ENCODE measurements at places on chromosomes 6 and 20.

GRCh38 chr6:54282186-54282585 lies 26.1 kb upstream of the TINAG start:
- peak; percentile 40 for DNase-seq

DNA sequence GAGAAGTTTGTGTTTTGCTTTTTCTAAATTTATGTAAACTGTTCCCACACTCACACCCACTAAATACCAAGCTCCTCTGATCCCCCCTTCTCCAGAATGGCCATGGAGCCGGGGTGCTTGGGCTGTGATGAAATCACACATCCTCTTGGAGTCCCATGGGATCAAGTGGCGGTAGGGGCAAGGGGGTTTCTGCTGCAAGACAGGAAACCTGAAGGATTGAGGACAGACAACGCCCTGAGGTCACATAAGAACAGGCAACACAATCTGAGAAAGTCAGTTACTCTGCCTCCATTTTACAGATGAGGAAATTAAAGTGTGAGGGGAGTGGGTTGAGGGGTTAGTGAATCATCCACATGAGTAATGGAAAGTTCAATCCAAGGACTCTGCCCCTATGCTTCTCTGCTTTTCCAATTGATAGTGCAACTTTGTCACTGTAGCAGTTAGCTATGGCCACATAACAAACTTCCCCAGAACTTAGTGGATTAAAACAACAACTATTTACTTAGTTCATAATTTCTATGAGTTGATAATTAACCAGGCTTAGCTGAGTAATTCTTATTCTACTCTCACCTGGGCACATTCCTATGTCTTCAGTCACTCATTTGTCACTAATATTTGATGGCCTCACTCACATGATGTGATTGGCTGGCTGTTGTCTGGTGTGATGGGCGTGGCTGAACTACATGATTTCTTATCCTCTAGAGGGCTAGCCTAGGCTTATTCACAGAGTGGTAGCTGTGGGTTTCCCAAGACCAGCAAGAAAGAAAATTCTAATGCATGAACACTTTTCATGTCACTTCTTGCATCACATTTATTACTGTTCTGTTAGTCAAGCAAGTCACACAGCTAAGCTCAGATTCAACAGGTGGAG lies 311.1 kb upstream of the RNF24 start:
- no peak for DNase-seq

GRCh38 chr20:10550204-10551118 lies 115.4 kb downstream of the SLX4IP start:
- DNase-seq = no peak

DNA sequence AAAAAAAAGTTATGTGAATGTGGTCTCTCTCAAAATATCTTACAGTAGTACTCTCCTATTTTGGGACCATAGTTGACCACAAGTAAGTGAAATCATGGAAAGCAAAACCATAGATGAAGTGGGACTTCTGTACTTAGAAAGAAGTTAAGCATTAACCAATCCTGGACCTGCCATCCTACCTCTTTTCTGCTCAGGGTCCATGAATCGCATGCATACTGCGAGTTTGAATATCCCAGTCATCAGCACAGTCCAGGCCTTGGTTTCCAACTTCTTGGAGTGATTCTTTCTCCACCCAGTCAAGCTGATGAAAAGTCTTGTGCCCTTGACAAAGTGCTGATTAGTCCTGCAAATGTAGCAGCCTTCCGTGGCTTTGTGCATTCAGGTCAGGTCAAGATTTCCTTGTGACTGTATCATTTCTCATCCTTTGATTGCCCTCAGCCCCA lies 46.0 kb downstream of the RNF217 start:
- no peak for DNase-seq

DNA sequence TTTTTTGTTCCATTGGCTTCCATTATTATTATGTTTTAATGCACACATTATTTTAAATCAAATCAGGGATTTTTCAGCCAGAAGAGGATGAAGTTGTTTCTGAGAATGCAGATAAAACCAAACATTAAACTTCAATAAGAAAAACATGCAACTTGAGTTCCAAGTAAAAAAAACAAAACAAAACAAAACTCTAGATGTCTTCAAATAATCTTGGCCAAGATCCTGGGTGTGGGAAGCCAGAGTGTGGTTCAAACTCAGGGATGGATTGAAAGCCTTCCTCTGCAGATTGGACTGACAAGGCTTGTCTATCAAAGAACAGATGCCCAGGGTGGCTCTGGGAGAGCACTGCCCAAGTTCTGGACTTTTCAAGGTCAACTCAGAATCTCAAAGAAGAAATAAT lies 134.1 kb downstream of the LCA5 start:
- no peak for DNase-seq

DNA sequence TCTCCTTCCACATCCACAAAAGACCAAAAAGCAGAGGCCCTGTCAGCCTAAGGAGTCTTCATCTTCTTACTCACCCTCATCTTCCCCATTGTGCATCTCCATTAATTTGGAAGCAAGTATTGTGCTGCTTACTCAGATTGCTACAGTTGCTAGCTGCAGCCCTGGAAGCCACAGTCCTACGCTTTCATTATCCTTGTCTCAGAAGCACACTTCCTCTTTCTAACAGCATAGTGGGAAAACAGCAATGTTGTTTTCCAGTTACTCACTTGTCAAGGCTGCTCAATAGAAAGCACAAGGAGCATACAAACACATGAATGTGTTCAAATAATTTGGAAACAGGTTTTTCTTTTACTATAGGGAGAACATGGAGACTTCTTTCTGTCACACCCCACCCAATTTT lies 76.6 kb upstream of the RBM24 start:
- DNase-seq = no peak

GRCh38 chr6:125197795-125198269 lies 44.3 kb downstream of the TPD52L1 start:
- peak; percentile 79 for DNase-seq

DNA sequence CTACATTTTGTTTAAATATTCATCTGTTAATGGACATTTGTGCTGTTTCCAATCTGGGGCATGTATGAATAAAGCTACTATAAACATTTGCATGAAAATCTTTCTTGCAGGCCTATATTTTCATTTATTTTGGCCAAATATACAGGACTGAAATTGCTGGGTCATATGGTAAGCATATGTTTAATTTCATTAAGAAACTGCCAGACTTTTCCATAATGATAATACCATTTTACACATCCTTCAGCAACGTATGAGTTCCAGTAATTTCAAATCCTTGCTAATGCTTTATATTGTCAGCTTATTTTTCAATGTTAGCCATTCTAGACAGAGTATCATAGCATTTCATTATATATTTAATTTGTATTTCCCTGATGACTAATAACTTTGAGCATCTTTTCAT lies 51.0 kb downstream of the GPR6 start:
- DNase-seq = no peak
